ENCODE measurements at places on chromosomes 7 and 10.

DNA sequence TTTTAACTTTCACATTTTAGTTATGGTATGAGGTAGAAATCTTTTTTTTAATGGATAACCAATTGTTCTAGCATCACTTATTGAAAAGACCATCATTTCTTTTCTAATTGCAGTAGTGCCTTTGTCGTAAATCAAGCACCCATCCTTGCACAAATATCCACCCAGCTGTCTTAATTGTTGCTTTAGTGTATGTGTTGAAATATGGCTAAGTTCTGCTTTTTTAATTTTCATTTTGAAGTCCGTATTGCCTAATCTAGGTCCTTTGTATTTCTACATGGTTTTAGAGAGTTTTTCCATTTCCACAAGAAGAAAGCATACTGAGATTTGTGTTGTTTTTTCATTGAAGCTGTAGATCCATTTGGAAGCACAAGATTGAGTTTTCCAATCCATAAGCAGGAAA lies 259.6 kb upstream of the SEMA3E start:
- DNase-seq, result no peak

DNA sequence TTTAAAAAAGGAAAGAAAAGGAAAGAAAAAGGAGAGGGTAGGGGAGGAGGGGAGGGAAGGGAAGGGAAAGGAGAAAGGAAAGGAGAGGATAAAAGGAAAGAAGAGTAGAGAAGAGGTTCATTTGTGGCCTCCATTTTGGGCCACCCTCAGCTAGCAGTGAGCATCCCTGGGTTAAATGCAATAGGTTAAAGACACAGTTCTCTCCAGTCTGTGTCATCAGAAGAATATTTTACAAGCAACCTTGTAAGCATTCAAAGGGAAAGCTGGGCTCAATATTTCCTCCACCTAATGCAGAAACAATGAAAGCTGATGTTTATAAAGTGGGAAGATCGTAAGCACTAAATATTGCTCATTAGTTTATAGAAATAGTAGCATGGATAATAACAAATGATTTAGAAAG lies 219.1 kb upstream of the PITRM1 start:
- DNase-seq, result no peak

DNA sequence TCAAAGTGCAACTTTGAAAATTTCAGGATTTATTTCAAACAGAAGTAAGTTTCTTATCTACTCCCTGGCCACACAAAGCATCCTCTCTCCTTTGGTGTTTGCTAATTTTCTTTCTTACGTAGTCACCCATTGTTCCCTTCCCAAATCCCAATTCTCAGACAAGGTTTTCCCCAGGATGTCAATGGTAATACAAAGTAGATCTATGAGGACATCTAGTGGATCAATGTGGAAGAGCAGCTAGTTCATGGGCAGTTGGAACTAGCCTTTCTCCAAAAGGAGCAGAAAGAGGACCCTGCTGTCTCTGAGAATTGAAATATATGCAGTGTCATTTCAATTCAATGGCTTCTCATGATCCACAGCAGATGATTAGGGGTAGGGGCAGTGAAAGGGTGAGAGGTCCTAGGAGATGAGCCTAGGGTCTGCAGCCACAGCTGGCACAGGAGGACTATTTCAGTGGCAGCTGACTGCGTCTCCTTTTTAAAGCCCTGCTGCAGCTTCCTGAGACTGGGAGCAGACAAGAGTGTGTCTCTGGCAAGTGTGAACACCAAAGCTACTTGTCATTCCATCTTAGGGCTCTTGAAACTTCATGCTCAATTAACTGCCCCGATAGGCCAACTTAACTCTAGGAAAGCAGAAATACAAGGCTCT lies 632.6 kb downstream of the KCNMA1 start:
- no peak for DNase-seq

- no peak for DNase-seq
Observed at GRCh38 chr7:3378390-3379150, 77.5 kb downstream of the SDK1 start.

DNA sequence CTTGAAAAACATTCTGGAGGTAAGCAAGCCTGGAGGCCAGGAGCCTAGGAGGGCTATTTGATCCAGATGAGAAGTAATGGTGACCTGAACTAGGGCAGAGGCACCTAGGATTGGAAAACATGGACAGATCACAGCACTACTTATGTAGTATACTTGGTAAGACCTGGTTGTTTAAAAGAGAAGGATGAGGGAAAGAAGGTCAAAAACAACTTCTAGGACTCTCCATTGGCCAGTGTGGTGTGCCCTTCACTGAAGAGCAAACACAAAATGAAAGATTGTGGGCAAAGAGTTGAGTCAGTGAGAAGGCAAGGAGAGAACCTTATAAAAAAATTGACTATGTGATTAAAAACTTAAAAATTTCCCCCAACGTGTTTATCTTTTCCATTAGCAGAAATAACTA lies 14.3 kb downstream of the ANKRD1 start:
- no peak for DNase-seq

DNA sequence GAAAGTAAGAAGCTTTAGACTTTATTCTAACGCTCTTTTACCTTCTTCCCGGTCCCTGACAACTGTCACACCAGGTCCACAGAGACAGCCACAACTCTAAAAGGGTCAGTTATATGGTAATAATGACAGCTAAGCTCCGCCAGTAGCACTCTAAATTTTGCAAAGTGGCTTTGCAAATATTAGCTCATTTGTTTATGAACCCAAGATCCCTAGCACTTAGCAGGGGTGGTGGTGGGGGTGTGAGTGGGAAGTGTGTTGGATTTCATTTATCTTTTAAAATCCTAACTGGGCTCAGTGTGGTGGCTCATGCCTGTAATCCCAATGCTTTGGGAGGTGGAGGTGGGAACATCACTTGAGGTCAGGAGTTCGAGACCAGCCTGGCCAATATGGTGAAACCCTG lies 34.8 kb upstream of the SDK1 start:
- DNase-seq, result no peak

- DNase-seq, result no peak
Observed at GRCh38 chr10:70440296-70441160, 953 bp downstream of the NODAL start.

GRCh38 chr7:29565224-29565630 lies 1.6 kb downstream of the PRR15 start:
- DNase-seq, result no peak

DNA sequence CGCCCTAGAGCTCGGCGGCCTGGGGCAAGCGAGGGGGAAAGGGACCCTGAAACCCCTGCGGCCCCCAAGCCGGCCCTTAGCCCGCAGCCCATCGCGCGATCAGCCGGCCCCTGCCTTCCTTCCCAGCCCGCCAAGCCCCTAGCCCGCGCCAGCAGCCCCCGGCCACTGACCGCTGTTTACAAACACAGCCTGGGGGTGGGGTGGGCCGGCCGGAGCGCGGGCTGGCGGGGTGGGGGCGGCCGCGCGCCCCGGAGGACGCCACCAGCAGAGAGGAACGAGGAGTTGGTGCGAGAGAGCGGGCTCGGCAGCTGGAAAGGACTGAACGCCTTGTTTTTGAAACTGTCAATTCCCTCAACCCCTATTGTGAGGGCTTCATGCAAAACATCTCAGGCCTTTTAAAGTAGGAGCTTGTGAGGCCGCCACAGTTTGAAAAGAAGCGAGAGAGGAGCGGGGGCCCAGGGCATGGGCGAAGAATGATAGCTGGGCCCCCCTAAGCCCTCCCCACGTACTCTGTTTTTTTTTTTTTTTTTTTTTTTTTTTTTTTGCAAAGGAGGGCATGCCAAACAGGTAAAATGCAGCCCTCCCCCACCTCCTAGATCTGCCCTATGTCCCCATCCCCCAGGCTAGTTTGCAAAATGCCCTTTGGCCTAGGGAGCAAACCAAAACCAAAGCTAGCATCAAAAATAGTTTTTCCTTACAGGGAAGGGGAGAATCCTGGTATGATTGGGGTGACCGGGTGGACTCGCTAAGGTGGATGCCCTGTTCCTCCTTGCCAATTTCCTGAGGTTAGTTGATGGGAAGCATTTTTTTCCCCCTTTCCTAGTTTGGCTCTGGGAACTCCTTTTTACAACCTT lies 15.0 kb downstream of the SKIDA1 start:
- DNase-seq, result no peak

- DNase-seq, result no peak
Observed at GRCh38 chr7:36820527-36821170, 96.4 kb upstream of the AOAH start.

GRCh38 chr7:90473814-90474213 lies 4.4 kb downstream of the PTTG1IP2 start:
- DNase-seq, result no peak

DNA sequence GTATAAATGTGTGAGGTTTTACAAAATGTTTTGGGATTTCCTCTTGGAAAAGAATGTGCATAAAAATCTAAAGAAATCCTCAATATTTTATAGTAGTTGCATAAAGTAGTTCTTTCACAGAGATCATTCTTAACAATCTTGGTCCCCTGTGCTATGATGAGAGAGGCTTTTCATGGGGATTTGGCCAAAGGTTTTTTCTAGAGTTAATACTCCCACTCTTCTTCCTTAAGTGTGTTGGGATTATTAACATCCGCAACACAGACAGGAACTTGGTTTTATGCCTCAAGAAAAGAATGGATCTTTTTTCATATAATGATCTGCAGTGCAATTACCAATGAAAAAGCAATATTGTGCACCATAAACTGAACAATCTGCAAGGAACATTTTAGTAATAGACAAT lies 71.5 kb downstream of the AGMO start:
- DNase-seq, result no peak

DNA sequence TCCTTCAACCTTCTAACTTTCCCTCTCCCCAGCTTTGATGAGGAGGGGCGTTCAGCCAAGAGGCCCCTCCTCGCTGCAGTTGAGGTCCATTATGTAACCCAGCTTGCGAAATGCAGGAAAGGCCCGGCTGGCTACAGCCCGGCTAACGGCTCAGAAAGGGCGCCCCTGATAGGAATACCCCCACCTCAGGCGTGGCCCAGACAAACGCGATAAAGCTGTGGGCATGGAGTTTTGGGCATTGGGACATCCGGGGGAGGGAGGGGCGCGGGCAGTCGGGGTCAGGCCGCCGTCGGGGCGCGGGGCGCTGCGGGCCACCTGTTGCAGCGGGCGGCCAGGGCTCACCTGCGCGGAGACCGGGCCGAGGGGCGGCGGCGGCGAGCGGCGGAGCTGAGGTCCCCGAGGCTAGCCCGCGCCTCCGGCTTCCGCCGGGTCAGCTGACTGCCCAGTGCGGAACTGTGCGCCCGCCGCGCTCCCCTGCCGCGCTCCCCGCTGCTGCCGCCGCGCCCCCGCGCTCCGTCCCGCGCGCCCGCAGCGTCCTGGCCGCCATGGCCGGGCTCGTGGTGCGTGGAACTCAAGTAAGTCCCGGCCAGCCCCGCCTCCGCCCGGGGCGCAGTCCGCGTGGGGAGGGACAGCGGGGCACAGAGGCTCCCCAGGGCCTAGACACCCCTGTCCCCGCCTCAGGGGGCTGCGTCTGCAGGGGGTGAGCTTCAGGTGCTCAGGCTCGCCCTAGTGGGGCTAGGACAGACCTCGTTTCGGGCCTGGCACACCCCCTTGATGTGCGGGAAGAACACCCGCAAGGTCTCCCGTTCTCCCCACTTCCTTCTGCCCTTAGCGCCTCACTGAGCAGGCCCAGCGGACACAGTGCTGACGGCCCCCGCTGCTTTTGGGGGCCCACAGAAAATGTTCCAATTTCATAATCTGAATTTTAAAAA lies at the start of gene LRMDA:
TSS of gene LRMDA (plus strand) at position 445 of the 932 bp plus-strand sequence.
- no peak for DNase-seq

DNA sequence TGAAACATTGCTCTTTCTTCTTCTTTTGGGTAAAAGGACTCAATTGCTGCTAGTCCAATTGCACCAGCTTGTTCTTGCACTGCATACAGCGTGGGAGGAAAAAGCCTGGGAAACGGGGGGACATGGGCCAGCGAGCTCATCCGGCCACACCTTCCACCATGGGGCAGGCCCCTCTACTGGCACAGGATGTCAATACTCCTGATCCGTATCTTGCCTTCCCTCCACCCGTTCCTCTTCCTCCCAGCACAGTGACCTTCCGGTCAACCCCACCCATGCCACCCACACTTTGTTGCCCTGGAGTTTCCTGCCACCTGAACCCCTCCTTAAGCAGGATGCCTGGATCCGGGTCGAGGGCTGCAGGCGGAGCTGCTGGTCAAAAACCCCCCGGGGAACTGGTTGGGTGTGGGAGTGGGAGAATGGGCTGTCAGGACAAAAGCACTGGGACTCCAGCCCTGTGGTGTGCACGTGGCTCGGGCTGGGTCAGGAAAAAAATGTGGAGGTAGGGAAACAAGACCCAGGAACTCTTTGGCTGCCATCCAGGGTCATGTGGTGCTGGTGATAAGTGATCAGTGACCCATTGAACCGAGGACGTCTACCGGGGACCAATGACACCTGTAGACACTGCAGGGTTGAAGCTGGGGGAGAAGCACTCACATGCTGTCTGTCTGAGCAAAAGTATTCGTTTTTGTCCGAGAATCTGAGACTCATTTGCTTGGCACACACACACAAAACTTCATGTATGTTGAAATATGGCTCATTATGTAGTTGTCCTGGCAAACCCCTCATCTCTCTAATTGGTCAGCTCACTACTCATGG lies 8.1 kb downstream of the IL2RA start:
- no peak for DNase-seq

GRCh38 chr10:11538834-11539190 lies 72.6 kb downstream of the USP6NL start:
- no peak for DNase-seq

GRCh38 chr7:150939052-150939451 lies 39.1 kb downstream of the KCNH2 start:
- DNase-seq, result no peak

- DNase-seq, result no peak
Observed at GRCh38 chr7:100154651-100155491, 3.7 kb downstream of the TRAPPC14 start.

- DNase-seq, result no peak
Observed at GRCh38 chr10:17668435-17669184, 24.7 kb downstream of the STAM start.

DNA sequence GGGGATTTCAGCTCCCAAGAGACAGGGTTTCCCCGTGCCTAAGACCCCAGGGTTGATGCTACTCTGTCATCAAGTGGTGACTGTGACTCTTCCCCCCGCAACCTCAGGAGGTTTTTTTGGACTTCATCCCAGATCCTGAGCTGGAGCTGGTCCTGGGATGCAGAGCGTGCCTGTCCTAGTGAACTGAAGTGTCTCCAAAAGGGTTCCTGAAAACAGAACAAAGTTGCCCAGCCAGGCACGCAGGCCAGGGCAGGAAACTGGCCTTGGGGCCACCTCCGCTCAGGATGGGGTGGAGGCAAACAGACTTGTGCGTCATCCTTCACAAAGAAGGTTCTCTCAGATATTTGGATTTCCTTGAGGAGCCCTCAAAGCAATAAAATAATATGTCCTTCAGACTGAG lies 118.9 kb downstream of the ITIH5 start:
- DNase-seq, result no peak

- no peak for DNase-seq
Observed at GRCh38 chr7:84196084-84196503, 1.5 kb upstream of the SEMA3A start.

GRCh38 chr10:107889105-107889504 lies 724.6 kb upstream of the SORCS1 start:
- DNase-seq, result no peak

DNA sequence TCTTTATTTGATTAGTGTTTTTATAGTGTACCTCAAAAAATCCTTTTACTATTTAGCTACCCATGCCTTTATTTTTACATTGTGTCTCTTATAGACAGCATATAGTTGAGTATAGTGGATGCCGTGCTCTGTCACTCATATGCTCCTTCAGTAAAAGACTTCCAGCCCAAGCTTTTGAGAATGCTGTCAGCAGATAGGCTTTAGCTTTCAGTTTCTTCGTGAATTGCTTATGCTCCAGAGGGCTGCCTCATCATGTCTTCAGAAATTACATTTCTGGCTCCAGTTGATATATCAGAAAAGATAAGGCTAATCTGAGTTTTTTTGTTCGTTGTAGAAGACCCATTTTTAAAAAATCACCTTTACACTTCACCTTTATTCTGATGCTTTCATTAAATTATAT lies 332.0 kb downstream of the NXPH1 start:
- DNase-seq, result no peak
